ENCODE measurements at places on chromosomes 7 and 10. TPM values are rescaled to one million over a fixed set of nuclear protein-coding genes. Genes with fewer than 3 reads are reported as not detected.

Gene IQCE
- 6.6 TPM for total RNA-seq

- no peak for DNase-seq
These were observed 137.3 kb upstream of the AGR3 start for GRCh38 chr7:17019106-17019505.

Gene FEZF1
- total RNA-seq: not detected

GRCh38 chr7:55206235-55207029 is 158.7 kb upstream of the LANCL2 start:
- DNase-seq: no peak

DNA sequence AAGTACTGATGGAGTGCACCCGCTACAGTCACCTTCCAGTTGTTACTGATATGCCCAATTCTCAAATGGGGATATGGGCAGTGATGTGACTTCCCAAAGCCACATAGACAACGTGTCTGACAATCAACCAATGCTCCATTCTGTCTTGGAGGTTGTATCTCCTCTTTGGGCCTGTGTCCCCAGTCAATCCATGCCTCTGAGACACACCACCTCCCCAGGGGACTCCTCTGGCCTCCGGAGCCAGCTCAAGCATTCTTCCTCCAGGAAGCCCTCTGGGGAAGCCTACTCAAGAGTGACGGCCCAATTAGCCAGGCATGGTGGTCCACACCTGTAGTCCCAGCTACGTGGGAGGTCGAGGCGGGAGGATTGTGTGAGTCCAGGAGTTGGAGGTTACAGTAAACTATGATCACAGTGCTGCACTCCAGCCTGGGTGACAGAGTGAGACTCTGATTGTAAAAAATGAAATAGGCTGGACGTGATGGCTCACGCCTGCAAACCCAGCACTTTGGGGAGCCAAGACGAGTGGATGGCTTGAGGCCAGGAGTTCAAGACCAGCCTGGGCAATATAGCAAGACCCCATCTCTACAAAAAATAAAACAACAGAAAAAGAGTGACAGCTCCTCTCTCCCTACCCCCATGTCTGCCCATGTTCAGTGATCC is 99.5 kb upstream of the TNRC18 start:
- DNase-seq: no peak

Gene TLX1
- total RNA-seq: not detected

DNA sequence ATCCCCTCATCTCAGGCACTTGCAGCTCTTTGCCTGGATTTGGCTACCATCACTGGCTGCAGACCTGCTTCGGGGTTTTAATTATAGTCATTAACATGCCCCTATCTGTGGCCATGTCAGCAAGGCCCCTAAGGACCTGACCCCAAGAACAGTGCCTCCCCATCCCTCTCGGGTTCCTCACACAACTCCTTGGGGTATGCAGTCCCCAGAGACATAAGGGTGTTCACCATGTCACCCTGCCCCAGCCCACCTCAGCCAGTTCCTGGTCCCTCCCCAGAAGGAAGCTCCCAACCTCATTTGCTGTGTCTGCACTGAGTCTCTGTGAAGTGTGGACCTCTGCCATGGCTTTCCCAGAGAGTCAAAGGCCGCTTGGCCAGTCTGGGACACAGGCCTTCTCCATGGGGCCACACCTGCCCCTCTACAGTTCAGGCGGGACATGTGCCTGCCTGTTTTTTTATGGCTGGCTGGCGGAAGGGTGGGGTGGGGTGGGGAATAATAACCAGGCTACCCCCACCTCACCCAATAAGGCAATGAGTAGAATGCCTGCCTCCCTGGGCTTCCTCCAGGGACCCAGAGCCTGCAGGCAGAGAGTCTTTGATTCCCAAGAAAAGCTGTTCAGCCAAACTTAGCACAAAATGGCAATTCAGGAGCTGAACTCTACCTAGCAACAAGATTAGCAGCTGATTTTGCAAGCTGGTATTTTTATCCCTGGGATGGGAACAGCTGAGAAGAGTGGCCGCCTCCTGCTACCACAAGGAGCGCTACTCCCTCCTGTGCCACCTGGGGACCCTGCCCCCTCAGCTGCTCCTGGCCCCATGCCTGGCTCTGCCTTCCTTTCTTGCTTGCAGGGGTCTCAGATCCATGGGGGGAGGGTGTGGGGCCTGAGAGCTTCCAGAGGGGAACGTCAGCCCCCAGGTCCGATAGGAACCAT is 23.7 kb upstream of the CAMK2B start:
- no peak for DNase-seq

Gene NPSR1
- total RNA-seq: not detected

DNA sequence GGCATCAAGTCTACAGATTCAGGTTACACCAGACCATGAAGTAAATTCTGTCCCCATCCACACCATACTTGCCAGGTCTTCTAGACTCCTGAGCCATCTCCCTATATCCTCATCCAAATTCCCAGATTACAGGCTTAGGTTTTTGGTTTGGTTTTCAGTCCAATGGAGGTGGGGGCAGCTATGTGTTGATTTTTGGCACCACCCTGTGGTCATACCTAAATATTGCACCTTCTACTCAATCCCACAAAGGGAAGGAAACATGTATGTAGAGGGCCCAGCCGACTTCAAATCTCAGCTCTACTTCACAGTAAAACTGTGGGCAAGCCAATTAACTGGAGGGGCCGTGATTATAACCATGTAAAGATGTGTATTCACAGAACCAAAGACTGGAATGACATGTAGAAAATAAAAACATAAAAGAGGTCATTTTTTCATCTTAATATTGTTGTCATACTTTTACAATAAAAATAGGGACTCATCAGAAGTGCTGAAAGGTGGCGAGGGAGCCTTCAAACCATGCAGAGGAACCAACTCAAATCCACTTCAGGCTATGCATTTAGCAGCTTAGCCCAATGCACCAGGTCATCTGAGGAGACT is 19.8 kb downstream of the ERCC6 start:
- no peak for DNase-seq

GRCh38 chr7:106626376-106627164 is 34.4 kb downstream of the CCDC71L start:
- DNase-seq: no peak

All from right atrium auricular region (tissue), 2 donors.